Stimulated activated CD8-positive, alpha-beta memory T cell treated with anti-CD3 and anti-CD28 coated beads, Interleukin-7, amount 100 ng/mL, for 1 hour (primary cell): ENCODE measurements at places on chromosomes 7 and 10.

DNA sequence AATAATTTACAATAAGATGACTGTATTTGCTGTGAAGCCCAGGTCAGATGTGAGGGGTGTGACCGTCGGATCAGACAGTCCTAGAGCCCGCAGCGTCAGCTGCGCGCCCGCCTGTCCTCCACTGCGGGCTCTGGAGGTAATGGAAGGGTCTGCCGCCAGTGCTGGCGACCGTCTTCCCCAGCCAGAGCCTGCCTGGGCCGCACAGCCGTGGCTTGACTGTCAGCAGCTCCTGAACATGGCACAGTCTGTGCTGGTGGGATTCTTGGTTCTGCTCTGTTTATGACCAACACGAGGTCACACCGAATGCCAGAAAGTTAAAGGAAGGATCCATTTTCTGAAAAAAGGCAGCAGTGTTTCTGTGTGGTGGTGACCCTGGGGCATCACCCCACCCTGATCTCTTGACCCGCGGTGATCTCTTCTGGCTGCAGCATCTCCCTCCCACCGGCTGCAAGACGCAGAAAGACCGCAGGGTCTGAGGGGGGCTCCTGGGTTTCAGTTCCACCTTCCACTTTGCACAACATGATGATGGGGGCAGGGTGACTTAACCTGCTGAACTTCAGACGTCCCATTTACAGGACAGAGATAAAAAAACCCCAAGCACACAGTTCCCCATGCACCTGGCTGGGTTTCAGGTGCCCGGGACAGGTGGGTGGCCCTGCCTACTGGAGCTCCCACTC is 103.7 kb downstream of the DNAJB6 start:
- DNase-seq, result no peak

- no peak for DNase-seq
Measured at GRCh38 chr7:92246360-92247101, 757 bp downstream of the ANKIB1 start.

DNA sequence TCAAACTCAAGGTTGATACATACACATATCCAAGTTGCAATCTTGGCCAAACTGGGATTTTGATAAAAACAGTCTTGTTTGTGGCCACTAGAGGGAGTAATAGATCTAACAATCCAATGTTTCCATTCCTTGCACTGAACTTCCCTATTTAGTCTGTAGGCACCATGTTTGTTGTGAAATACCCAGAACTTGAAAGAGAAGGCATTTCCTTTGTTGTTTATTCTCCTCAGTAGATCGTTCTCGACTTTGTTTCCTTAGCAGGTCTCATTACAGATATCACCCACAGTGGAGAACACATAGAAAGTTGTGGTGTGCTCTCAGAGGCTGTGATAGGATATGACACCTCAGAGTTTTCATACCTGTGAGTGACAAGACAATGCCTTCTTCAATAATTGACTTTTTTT is 70.3 kb upstream of the MXI1 start:
- no peak for DNase-seq

- no peak for DNase-seq
Measured at GRCh38 chr10:56035489-56035888, 325.6 kb downstream of the ZWINT start.

DNA sequence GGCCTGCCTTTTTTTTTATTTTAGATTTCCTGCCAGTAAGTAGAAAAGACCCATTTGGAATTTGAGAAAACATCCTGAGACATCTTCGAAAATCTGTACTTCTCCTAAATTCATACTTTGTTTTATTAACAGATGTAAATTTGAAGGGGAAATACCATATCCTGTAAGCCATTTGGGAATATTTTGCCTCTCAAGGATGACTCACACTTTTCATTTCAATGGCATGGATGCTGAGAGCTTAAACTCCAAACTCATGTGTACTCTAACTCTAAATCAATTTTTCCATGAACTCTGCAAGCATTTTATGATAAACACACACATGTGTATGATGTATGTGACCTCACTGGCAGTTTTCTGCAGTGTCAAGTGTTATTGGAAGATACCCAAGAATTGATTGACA is 89.0 kb downstream of the SEMA3A start:
- no peak for DNase-seq

- no peak for DNase-seq
Measured at GRCh38 chr7:157125376-157126223, 13.1 kb upstream of the UBE3C start.

GRCh38 chr7:13879994-13880686 is 109.3 kb downstream of the ETV1 start:
- no peak for DNase-seq

- no peak for DNase-seq
Measured at GRCh38 chr7:80671744-80672143, 33.3 kb downstream of the CD36 start.

GRCh38 chr10:91215384-91215783 is 5.1 kb upstream of the PCGF5 start:
- no peak for DNase-seq

- DNase-seq, result no peak
Measured at GRCh38 chr10:34861293-34862021, 46.4 kb upstream of the PARD3 start.

GRCh38 chr7:155814316-155815276 is 2.3 kb upstream of the SHH start:
- no peak for DNase-seq

- DNase-seq, result no peak
Measured at GRCh38 chr7:27172315-27172774, 1.8 kb downstream of the HOXA10 start.

GRCh38 chr10:58546137-58546536 is 33.5 kb downstream of the BICC1 start:
- no peak for DNase-seq

- no peak for DNase-seq
Measured at GRCh38 chr10:51642581-51642980, 56.8 kb downstream of the CSTF2T start.

DNA sequence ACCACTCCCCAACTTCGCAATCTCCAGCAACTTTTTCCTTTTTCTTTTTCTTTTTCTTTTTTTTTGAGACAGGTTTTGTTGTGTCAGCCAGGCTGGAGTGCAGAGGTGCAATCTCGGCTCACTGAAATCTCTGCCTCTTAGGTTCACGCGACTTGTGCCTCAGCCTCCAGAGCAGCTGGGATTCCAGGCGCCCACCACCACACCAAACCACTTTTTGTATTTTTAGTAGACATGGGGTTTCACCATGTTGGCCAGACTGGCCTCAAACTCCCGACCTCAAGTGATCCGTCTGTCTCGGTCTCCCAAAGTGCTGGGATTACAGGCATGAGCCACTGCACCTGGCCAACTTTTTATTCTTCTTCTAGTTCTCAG is 55.0 kb downstream of the KIAA1549 start:
- DNase-seq, result no peak

DNA sequence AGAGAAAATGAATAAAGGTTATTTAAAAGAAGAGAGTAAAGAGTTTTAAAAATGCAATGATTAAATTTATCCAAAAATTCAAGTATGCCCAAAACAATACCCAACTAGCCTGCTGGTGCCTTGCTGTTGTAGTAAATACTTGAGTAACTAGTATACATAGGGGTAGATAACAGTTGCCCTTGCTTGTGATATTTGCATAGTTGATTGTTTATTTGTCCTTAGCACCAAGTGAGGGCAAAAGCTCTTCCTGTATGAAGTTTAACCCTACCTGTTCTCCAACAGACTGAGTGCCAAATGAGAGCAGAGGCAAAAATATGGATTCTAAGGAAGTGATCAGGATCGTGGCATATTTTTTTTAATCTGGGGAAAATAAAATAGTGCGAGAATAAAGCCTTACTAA is 85.0 kb downstream of the PTN start:
- no peak for DNase-seq

- DNase-seq, result no peak
Measured at GRCh38 chr7:15057272-15057671, 154.7 kb upstream of the DGKB start.

DNA sequence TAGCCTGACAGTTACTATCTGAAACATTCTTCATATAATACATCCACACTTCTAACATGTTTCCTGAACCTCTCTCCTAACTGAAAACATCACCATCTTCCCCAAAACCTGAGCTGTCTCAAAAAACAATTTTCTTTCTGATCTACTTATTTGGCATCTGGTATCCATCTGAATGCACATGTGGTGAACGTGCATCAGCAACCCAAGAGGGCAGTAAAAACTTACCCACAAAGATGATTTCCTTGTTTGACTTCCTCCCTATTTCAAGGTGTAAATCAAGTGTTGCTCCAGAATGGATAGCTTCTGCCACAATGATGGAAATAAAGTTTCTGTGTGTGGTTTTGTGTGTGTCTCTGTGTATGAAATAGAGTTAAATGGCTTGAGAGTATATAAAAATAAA is 500.4 kb downstream of the MAGI2 start:
- no peak for DNase-seq

DNA sequence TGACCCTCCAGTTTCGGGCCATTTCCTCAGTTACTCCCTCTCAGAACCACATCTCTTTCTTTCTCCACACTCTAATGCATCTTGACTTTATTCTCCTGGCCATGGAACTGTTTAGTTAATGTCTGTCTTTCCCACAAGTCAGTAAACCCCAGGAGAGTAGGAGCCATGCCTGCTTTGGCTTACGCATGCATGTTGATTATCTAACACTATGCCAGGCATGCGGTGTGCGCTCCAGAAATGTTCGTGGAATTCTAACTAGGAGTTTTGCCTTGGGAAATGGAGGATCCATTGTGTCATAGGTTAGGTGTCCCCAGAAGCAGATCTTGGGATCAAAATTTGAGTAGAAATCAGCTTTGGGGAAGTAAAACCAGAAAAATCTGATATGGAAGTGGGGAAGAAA is 308.9 kb downstream of the GRID1 start:
- DNase-seq, result no peak

GRCh38 chr10:73908853-73909539 is 1.9 kb upstream of the PLAU start:
- no peak for DNase-seq

GRCh38 chr10:114545071-114545470 is 113.0 kb downstream of the ABLIM1 start:
- DNase-seq, result no peak

DNA sequence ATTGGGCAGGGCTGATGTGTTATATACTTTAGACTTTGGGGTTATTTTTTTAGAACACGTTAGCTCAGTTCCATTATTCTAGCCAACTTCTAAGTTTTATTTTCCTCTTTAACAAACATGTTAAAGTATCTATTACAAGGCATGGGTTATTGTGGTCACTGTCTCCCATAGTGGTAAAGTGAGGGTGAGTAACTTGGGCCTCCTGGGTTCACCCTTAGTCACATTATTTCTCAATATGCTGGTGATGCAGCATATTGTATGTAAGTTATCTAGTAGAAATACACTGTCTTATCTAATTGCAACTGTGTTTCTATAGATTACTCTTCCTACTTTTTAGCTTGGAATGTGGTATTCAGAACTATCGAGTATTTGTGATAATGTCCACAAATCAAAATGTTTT is 65.9 kb downstream of the BBS9 start:
- DNase-seq, result no peak

GRCh38 chr7:37832194-37832593 is 16.2 kb upstream of the NME8 start:
- no peak for DNase-seq

- no peak for DNase-seq
Measured at GRCh38 chr10:21329995-21330627, 195.4 kb downstream of the SKIDA1 start.

- no peak for DNase-seq
Measured at GRCh38 chr7:155218276-155219153, 79.2 kb upstream of the INSIG1 start.

DNA sequence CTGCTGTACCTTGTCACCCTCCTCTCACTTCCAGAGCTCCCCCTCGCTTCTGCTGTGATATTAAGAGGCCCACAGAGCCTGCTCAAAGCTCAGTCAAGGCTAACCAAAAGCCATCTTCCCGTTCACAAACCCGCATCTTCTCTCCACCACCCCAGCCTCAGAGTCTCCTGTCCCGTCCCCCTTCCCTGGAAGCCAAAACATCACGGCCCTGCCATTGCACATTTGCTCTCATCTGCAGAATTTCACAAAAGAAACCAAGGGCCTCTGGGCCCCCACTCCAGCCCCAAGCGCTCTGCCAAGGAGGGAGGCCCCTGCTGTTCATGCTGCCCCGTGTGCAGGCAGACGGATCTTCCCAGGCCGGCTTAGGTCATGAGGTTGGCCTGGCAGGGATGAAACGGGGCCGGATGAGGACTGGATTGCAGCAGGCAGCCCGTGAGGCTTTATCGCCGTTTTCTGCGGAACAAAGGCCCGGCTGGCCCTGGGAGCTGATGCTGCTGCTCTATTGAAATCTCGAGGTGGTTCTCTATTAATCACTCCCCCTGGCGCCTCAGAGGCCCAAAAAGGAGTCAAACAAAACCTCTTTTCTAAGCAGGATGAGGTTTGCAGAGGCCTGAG is 31.6 kb upstream of the FOXK1 start:
- DNase-seq, result no peak

DNA sequence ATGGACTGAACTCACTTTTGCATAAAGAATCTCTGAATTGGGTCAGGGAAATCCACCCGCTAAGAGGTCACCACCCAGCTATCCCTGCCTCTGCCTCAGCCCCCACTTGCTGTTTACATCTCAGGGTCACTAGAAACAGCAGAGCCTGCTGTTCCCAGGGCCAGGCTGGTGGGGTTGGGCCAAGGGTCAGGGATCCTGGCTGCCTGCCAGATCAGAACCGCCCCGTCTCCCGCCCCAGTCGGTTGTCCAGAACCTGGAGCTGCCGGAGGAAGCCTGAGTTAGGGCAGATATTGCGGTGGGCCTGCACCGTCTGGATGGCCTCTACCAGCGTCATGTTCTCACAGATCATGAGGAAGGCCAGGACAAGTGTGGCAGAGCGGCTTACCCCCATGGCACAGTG is 17.0 kb upstream of the SAMD8 start:
- no peak for DNase-seq

GRCh38 chr10:22133749-22134624 is 83.8 kb downstream of the EBLN1 start:
- no peak for DNase-seq

- DNase-seq, result no peak
Measured at GRCh38 chr10:92848037-92848440, 281 bp upstream of the EXOC6 start.

- DNase-seq, result no peak
Measured at GRCh38 chr7:76346097-76346496, 12.7 kb downstream of the YWHAG start.

GRCh38 chr10:133467286-133467911 is 13.7 kb downstream of the SCART1 start:
- no peak for DNase-seq

GRCh38 chr10:90604636-90605035 is 253.2 kb downstream of the HTR7 start:
- DNase-seq, result no peak

DNA sequence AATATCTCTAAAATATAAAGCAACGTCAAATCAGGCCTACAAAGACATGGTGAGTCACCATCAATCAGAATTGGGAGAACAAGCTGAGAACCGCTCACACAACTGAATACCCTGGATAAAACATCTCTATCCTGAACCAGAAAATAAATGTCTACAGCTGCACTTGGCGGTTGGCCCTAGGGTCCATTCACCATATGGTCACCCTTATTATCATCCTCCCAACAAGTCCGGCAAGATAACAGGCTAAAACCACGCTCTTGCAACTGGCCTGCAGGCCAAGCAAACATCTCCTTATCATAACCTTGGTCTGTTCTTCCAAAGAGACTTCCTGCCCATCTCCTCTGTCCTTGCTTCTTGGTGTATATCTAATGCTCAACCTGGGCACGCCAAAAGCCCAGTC is 310.7 kb downstream of the CALN1 start:
- no peak for DNase-seq
